ENCODE measurements at places on chromosomes 11 and 22.

DNA sequence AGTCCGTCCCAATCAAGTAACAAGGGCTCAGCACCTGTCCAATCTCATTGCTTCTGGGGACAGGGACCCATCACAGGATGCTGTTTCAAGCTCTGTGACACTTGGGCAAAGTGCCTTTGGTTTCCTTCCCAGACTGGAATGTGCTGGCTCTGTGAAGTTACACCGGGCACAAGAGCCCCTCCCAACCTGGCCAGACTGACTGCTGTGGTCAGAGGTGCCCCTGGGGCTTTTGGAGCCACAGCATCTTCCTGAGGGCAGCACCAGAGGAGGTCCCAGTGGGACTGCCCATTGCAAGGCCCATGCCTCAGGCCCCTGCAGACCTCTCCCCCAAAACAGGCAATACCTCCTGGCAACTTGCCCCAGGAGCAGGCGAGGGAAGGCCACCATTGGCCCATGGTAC is 155.2 kb upstream of the GRK3 start:
- H3K27ac ChIP-seq: no peak overlapping the region
- no peaks in the 10 kb centered on the region for H3K27me3 ChIP-seq
- no peak overlapping the region for H3K4me3 ChIP-seq
- no peak for DNase-seq

- H3K4me3 ChIP-seq: no peak overlapping the region
- no peaks in the 10 kb centered on the region for H3K27me3 ChIP-seq
- no peaks in the 10 kb centered on the region for H3K36me3 ChIP-seq
- H3K27ac ChIP-seq: no peak overlapping the region
- DNase-seq: no peak
Measured at GRCh38 chr11:130279989-130280388, 34.7 kb downstream of the ZBTB44 start.

DNA sequence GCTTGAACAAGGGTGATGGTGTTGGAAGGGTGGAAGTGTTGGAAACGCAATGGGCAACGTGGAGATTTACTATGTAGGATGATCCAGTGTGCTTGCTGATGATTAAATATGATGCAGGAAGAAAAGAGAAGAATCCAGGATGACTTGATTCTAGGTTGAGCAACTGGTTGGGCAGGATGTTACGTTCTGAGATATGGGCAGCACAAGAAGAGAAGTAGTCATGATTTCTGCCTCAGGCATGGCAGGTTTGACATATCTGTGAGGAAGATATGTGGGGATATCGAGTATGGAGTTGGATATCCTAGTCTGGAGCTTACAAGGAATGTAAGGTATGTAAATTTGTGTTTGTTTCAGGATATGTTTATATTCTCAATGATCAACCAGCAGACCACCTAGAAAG is 1.9 kb downstream of the OR52K1 start:
- DNase-seq: no peak
- no peaks in the 10 kb centered on the region for H3K4me1 ChIP-seq

- no peak overlapping the region for H3K4me3 ChIP-seq
- H3K36me3 ChIP-seq: no peaks in the 10 kb centered on the region
- DNase-seq: no peak
- no peak overlapping the region for H3K27ac ChIP-seq
- no peaks in the 10 kb centered on the region for H3K4me1 ChIP-seq
- H3K27me3 ChIP-seq: no peaks in the 10 kb centered on the region
Measured at GRCh38 chr11:113272281-113272680, 42.1 kb upstream of the TTC12 start.

GRCh38 chr11:125223901-125224361 is 59.4 kb downstream of the PKNOX2 start:
- H3K27ac ChIP-seq: no peak overlapping the region
- no peaks in the 10 kb centered on the region for H3K4me1 ChIP-seq
- no peak overlapping the region for H3K4me3 ChIP-seq
- DNase-seq: no peak

GRCh38 chr11:116065986-116066385 is 561.8 kb upstream of the CADM1 start:
- no peak overlapping the region for H3K4me3 ChIP-seq
- no peaks in the 10 kb centered on the region for H3K4me1 ChIP-seq
- no peaks in the 10 kb centered on the region for H3K27me3 ChIP-seq

DNA sequence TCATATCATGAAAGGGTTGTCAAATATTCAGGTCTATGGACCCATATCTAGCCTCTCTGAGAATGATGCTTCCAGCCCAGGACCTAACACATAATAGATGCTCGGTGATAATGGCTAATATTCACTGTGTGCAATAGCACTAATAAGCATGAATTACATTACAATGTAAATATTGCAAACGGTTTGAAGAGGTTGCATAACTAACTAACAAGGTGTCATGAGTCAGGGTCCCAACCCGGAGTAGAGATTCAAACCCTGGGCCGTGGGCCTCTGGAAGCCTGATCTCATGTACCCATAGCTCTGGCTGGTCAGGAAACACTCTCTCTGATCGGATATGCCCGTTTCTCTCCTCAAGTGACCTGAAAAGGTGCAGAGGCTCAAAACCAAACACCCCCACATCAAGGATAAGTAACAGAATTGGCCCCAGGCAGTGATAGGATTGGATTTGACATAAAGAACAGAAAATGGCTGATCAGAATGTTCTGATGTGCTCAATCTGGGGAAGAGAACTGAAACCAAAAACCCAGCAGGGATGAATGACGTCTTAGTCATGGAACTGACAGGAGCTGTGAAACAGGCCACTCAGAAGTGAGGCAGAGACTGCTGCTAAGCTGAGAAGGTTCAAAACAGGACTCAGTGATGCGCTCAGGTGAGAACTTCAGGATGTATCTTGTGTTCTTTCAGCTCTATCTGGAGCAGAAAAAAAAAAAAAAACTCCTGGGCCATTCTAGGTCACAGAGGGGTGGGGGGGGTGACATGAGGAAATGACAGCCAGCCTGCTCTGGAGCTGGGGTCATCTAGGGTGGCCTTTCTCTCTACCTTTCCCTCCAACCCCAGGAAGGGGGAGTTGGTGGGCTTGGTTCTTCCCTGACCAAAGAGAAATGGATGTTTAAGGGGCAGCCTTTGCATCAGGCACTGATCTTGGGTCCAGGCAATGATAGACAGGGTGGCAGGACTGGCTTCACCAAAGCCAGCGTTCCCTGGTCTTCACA is 6.6 kb upstream of the KCTD17 start:
- no peaks in the 10 kb centered on the region for H3K27me3 ChIP-seq
- no peak overlapping the region for H3K27ac ChIP-seq
- no peak for DNase-seq
- H3K4me1 ChIP-seq: no peaks in the 10 kb centered on the region
- H3K36me3 ChIP-seq: no peaks in the 10 kb centered on the region
- no peak overlapping the region for H3K4me3 ChIP-seq

- no peaks in the 10 kb centered on the region for H3K36me3 ChIP-seq
- H3K27ac ChIP-seq: no peak overlapping the region
- H3K4me1 ChIP-seq: peaks cover 19% of the 10 kb centered on the region
- DNase-seq: no peak
- H3K4me3 ChIP-seq: no peak overlapping the region
Measured at GRCh38 chr11:76035020-76035419, 171.3 kb downstream of the WNT11 start.

- H3K4me1 ChIP-seq: peaks cover 18% of the 10 kb centered on the region
- no peak for DNase-seq
- H3K27me3 ChIP-seq: no peaks in the 10 kb centered on the region
- H3K36me3 ChIP-seq: peaks cover 4% of the 10 kb centered on the region
Measured at GRCh38 chr11:452916-453527, 2.9 kb downstream of the PTDSS2 start.

DNA sequence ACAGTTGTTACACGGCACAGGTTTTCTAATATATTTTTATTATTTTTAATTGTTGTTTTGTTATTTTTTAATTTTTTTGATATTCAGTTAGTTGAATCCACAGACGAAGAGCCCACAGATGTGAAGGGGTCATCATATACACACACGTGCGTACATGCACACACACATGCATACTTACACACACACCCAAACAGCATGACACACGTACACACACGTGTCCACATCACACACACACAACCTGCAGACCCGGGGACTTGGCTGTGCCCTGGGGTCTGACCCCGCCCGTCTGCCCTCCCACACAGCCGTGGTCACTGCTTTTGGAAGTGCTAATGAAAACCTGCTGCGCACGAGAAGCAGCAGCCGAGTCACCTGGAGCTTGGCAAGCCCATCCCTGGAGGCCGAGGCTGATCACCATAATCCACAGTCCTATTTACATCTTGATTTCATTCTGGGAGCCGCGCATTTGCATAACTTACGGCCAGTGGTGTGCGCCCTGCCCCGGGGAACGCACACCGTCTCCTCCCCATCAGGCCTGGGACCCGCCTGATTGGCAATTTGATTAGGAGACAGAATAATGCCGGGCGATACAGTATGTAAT is 110.3 kb downstream of the BRD1 start:
- no peaks in the 10 kb centered on the region for H3K4me1 ChIP-seq
- no peak overlapping the region for H3K27ac ChIP-seq
- H3K4me3 ChIP-seq: no peak overlapping the region
- H3K27me3 ChIP-seq: no peaks in the 10 kb centered on the region
- DNase-seq: no peak

DNA sequence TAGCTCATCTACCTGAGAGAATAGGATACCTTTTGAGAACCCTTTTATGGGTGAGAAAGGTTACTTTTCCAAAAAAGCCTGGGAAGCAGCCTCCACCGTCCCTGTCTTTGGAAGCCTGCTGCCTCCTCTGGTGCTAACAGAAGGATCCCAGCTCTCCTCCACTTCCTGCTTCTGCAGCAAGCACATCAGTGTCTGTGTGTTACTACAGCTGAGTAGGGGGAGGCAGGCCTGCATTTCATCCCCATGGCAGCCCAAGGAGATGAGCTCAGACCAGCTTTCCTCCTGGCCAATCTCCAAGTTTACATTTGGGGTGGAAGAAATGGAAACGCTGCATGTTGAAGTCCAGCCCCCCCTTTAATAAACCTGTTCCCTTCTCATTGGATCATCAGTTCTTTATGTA is 7.4 kb upstream of the CCDC34 start:
- H3K4me3 ChIP-seq: no peak overlapping the region
- H3K27me3 ChIP-seq: no peaks in the 10 kb centered on the region
- H3K36me3 ChIP-seq: peaks cover 32% of the 10 kb centered on the region
- H3K4me1 ChIP-seq: no peaks in the 10 kb centered on the region
- no peak for DNase-seq
- H3K27ac ChIP-seq: no peak overlapping the region

DNA sequence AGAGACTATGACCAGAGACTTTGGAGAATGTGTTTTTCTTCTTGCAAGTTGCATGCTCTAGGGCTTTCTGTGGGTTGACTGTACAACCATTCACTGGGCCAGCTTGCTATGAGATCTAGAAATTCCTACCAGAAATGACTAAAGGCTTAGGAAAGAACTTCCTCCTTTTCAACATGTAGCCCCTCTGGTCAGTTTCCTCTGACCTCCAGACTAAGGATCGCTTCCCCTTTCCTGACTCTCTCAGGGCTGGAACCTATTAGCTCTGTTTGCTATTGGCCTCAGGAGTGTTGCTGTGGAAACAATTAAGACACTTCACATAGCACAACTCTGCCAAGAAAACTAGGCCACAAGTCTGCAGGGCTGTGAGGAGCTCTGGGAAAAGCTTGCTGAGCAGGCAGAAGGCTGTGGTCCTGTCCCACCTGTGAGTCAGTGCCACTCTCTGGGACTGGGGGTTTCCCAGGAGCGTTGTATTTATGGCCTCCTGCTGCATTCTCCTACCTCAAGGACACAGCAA is 10.7 kb downstream of the CRY2 start:
- H3K27me3 ChIP-seq: no peaks in the 10 kb centered on the region
- H3K27ac ChIP-seq: peak overlapping the region; percentile 79
- DNase-seq: no peak
- H3K4me3 ChIP-seq: no peak overlapping the region
- H3K4me1 ChIP-seq: peaks cover 39% of the 10 kb centered on the region
- peaks cover 26% of the 10 kb centered on the region for H3K36me3 ChIP-seq

DNA sequence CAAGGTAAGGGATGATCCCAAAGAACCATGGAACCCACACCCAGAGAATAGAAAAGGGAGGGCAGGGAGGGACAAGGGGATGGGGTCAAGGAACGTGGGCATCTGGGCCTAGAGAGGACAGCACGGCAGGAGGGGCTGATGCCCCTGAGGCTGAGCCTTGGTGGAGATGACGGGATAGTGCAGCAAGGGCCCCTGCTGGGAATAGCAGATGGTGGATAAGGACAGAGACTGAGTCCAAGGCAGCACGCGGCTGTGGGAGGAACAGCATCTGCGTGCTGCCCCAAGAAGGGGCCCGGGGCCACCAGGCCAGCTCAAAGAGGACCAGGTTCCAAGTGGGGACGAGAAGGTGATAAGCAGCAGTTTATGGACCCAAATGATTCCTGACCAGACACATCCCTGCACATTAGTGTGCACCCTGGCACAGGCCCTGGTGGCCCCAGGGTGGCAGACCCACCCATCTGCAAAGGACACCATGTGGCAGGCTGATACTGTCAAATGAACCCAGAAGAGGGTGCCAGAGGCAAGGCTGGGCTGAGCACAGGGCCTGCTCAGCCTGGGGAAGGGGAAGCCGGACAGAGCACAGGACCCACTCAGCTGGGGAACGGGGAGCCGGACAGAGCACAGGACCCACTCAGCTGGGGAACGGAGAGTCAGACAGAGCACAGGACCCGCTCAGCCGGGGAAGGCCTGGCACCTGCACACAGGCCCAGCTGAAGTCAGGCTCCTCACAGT is 12.8 kb upstream of the TESMIN start:
- H3K27me3 ChIP-seq: no peaks in the 10 kb centered on the region
- no peak overlapping the region for H3K27ac ChIP-seq
- H3K4me1 ChIP-seq: no peaks in the 10 kb centered on the region
- no peak overlapping the region for H3K4me3 ChIP-seq
- H3K36me3 ChIP-seq: peaks cover 54% of the 10 kb centered on the region

DNA sequence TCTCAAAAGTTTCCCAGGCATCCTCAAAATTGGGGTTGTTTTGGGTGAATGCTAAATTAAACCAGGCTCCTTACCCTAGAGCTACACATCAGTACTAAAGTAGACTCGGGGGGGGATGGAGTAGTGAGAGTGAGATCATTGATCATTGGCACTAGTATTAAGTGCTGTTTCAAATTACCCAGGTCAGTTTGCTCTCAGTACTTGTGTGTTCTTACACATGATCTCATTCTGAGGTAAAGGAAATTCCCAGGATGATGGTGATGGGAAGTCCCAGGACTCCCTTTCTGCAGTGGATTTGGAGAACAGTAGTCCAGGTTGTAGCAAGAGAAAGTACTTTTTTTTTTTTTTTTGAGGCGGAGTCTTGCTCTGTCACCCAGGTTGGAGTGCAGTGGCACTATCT is 12.5 kb downstream of the RBM4 start:
- H3K4me3 ChIP-seq: no peak overlapping the region
- H3K4me1 ChIP-seq: no peaks in the 10 kb centered on the region
- no peak overlapping the region for H3K27ac ChIP-seq
- DNase-seq: no peak
- H3K36me3 ChIP-seq: peaks cover 25% of the 10 kb centered on the region

- no peaks in the 10 kb centered on the region for H3K4me1 ChIP-seq
- DNase-seq: no peak
- H3K27ac ChIP-seq: no peak overlapping the region
- no peaks in the 10 kb centered on the region for H3K27me3 ChIP-seq
- peaks cover 34% of the 10 kb centered on the region for H3K36me3 ChIP-seq
Measured at GRCh38 chr11:68804786-68805185, 36.9 kb downstream of the CPT1A start.

- H3K27me3 ChIP-seq: no peaks in the 10 kb centered on the region
- no peak for DNase-seq
- no peak overlapping the region for H3K4me3 ChIP-seq
Measured at GRCh38 chr22:48631288-48631863, 1196.3 kb downstream of the BRD1 start.

- no peaks in the 10 kb centered on the region for H3K4me1 ChIP-seq
- no peaks in the 10 kb centered on the region for H3K36me3 ChIP-seq
- no peak overlapping the region for H3K27ac ChIP-seq
- H3K4me3 ChIP-seq: no peak overlapping the region
- no peak for DNase-seq
Measured at GRCh38 chr11:129410395-129410960, 34.8 kb downstream of the BARX2 start.

All from thoracic aorta (tissue), 2 donors.